Kidney (tissue), 22 donors: ENCODE measurements at places on chromosomes 7 and 10. TPM values are rescaled to one million over a fixed set of nuclear protein-coding genes. Genes with fewer than 3 reads are reported as not detected.
A peak's percentile ranks its signal among the peaks of the same experiment; 100 is the strongest.

- DNase-seq, result peak; percentile 31
- peaks cover 84% of the 10 kb centered on the region for H3K27me3 ChIP-seq
- no peak overlapping the region for H3K4me3 ChIP-seq
Observed at GRCh38 chr7:20796500-20796899, 9.8 kb upstream of the SP8 start.

VSTM2A gene
- total RNA-seq, result not detected

HYAL4 gene
- total RNA-seq, result not detected

DNA sequence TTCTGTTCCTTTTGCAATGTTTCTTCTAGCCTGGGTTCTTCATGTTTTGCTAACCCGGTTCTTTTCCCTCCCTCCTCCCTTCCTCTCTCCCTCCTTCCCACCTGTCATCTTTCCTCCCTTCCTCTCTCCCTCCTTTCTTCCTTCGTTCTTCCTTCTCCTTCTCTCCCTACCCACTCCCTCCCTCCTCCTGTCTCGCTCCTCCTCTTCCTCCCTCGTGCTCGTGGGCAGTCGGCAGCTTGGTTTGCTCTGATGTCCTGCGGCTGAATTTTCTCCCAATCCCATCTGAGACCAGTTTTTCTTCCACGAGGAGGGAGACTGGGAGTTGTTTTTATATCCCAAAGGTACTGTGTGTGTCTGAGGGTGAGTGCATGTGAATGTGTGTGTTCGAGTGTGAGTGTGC, 43.6 kb upstream of the DIP2C start:
- H3K27ac ChIP-seq, result no peak overlapping the region
- no peak for DNase-seq
- H3K27me3 ChIP-seq, result no peaks in the 10 kb centered on the region
- H3K4me1 ChIP-seq, result no peaks in the 10 kb centered on the region
- H3K36me3 ChIP-seq, result no peaks in the 10 kb centered on the region
- no peak overlapping the region for H3K4me3 ChIP-seq

DNA sequence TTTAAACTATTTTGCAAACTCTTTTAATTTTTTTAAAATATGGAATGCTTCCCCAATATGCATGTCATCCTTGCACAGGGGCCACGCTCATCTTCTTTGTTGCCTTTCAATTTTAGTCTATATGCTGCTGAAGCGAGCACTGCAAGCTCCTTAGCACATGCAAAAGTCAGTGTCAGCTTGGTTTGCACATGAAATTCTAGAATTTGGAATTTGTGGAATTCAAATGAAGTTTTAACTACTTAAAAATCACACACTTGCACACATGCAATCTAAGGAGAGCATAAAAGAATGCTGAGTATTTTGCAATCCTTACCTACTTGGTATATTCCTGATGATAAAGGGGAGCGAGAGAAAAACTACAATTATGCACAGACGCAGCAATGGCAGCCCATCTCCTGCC, 78.3 kb upstream of the ATP6V0A4 start:
- H3K4me3 ChIP-seq, result no peak overlapping the region
- no peak for DNase-seq
- H3K36me3 ChIP-seq, result no peaks in the 10 kb centered on the region
- H3K27ac ChIP-seq, result no peak overlapping the region
- no peaks in the 10 kb centered on the region for H3K4me1 ChIP-seq

DNA sequence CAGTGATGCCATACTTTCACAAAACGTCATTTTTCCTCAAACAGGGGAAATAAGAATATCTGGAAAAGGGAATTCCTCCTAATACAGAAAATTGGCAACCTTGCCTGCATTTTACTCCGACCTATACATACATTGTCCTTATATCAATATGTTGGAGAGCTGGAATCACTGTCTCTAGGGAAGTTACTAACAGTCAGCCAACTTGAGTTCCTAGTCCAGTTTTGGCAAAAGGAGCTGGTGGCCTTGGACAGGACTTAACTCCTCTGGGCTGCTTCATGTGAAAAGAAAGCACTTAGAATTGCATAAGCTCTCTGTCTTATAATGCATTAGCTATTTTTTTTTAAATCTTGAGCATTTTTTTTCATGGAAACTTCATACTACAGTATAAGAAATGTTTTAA, 174.2 kb upstream of the HGF start:
- H3K27ac ChIP-seq, result no peak overlapping the region
- H3K27me3 ChIP-seq, result no peaks in the 10 kb centered on the region
- H3K4me1 ChIP-seq, result no peaks in the 10 kb centered on the region
- no peak overlapping the region for H3K4me3 ChIP-seq
- no peaks in the 10 kb centered on the region for H3K36me3 ChIP-seq

- H3K4me1 ChIP-seq, result no peaks in the 10 kb centered on the region
- no peak for DNase-seq
- H3K36me3 ChIP-seq, result no peaks in the 10 kb centered on the region
- H3K27me3 ChIP-seq, result no peaks in the 10 kb centered on the region
Observed at GRCh38 chr7:87231258-87231657, 11.7 kb upstream of the TMEM243 start.

DNA sequence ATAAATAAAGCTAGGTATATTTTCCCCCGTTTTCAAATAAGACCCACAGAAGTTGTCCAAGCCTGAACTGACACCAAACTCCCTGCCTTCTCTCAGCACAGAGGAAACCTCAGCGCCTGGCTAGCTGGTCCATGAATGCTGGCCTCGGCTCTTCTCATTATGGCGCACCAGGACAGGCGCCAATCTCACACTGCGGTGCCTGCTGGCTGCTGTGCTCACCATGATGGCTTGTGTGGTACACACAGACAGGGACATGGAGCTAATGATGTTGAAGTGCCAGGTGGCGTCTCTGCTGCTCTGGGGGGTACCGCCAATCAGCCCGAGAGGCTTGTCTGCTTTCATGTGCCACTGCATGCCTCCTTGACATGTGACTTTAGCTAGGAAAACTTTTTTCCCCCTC, 43.2 kb upstream of the USP6NL start:
- H3K36me3 ChIP-seq, result no peaks in the 10 kb centered on the region
- H3K4me1 ChIP-seq, result no peaks in the 10 kb centered on the region
- no peaks in the 10 kb centered on the region for H3K27me3 ChIP-seq
- H3K27ac ChIP-seq, result no peak overlapping the region
- H3K4me3 ChIP-seq, result no peak overlapping the region

DNA sequence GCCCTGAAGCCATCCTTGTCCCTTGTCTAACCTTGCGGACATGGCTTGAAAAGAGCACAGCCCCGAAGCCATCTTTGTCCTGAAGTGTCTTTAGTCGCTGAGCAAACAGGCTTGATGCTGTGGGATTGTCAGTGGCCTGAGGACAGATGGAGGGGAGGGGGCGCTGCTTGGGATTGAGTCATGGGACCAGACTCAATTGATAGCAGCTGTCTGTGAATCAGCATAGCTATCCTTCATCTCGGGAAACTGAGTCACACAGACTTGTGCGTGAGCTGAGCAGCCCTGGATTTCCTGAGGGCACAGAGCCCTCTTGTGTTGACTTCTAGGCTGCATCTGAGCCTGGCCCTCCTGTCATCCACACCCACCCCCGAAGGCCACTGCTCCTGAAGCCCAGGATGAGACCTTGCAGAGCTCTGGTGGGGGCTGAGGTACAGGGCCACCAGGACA, 14.4 kb downstream of the MYO1G start:
- H3K27me3 ChIP-seq, result no peaks in the 10 kb centered on the region
- no peak overlapping the region for H3K4me3 ChIP-seq
- H3K27ac ChIP-seq, result no peak overlapping the region

DNA sequence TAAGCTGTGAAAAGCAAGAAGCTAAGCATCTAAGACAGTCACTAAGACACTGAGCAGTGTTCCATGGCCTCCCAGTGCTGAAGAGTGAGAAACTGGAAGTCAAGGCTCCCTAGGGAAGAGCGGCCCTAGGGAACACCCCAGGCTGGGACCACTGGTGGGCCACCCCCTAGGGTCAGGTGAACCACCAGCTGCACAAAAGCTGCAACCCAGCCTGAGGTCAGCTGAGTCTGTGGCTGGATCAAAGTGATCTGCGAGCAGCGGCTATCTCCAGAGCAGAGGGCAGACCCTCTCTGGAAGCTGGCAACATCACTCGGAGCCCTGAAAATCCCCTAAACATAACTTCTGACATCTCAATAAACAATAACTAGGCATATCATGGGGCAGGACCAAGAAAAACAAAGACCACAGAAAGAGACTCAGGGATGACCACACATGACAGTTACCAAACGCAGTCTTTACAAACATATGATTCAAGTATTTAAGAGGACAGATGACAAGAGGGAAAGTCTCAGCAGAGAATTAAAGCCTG, 125.8 kb downstream of the DLG5 start:
- no peaks in the 10 kb centered on the region for H3K27me3 ChIP-seq
- H3K4me3 ChIP-seq, result no peak overlapping the region
- no peaks in the 10 kb centered on the region for H3K4me1 ChIP-seq
- H3K36me3 ChIP-seq, result peaks cover 41% of the 10 kb centered on the region
- DNase-seq, result no peak

DNA sequence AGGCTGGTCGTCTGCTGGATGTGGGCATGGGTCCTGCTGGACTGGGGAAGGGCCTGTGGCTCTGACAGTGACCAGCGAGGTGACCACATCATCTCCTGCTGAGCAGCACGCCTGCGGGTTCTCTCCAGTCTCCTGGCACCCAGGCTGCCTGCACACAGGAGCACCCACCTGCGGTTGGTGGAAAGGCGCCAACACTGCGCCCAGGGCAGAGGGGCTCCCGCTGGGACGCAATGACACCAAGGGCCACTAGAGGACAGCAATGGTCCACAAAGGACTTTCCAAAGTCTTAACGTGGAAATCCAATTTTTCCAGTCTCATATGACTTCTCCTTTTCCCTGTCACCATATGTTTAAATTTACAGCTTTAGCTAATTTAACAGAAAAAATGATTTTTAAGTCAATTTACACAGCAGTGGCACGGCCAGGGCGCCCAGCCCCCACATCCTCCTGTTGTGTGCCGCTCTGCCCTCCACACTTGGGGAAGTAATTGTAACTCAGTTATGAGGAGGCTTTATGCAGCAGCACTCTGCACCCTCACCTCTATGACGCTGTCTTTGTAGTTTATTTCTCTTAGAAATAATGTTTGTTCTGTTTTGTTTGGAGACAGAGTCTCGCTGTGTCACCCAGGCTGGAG, 38.1 kb downstream of the CFAP46 start:
- no peak overlapping the region for H3K27ac ChIP-seq
- H3K4me1 ChIP-seq, result no peaks in the 10 kb centered on the region
- H3K27me3 ChIP-seq, result no peaks in the 10 kb centered on the region
